ENCODE measurements at places on chromosomes 2 and 18. TPM values are rescaled to one million over a fixed set of nuclear protein-coding genes. Genes with fewer than 3 reads are reported as not detected.
A peak's percentile ranks its signal among the peaks of the same experiment; 100 is the strongest.

Gene RNU2-63P
- total RNA-seq, result not detected

DNA sequence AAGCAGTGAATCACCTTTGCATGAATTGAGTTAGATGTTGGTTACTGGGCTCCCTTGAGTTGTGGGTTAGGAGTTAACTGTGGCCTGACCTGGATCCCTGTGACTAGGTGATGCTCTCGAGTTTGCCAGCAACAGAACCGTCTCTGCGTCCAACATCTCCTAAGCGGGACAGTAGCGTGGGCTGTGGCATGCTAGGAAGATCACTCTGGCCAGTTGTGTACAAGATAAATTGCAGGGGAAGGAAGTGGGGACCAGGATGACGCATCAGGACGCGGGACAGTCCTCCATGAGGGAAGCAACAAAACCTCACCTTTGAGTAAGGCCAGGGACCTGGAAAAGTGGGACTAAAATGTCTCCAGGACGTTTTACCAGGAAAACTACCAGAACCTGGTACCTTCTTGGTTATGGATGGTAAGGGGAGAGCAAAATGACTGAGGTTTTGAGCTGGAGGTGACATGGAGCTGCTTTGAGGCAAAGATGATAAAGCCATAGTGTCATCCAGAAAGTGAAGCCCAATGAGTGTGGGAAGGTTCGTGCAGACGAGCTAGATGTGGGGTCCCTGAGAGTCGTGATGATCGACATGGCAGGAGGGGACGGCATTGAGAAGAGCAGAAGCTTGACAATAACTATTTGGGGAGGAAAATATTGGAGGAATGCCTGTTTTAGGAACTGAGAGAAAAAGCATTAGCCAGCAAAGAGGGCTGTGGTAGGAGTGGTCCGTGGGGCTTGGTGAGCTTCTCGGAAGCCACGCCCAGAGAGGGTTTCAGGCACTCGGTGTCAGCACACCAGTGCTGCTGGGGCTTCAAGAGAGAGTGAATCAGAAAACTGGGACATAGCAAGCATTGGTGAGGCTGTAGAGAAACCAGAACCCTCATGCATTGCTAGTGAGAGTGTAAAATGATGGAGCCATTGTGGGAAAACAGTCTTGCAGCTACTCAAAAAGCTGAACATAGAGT lies 95.1 kb downstream of the SMAD7 start:
- no peaks in the 10 kb centered on the region for H3K36me3 ChIP-seq
- no peaks in the 10 kb centered on the region for H3K27me3 ChIP-seq
- DNase-seq, result no peak
- no peak overlapping the region for H3K27ac ChIP-seq
- H3K4me1 ChIP-seq, result no peaks in the 10 kb centered on the region
- no peak overlapping the region for H3K4me3 ChIP-seq

GRCh38 chr2:173983391-173983871 lies 18.3 kb upstream of the SP3 start:
- no peaks in the 10 kb centered on the region for H3K27me3 ChIP-seq
- peak overlapping the region; percentile 3 for H3K4me3 ChIP-seq
- H3K4me1 ChIP-seq, result peaks cover 32% of the 10 kb centered on the region
- no peak for DNase-seq

Gene OSR1
- 34.1 TPM for total RNA-seq

DNA sequence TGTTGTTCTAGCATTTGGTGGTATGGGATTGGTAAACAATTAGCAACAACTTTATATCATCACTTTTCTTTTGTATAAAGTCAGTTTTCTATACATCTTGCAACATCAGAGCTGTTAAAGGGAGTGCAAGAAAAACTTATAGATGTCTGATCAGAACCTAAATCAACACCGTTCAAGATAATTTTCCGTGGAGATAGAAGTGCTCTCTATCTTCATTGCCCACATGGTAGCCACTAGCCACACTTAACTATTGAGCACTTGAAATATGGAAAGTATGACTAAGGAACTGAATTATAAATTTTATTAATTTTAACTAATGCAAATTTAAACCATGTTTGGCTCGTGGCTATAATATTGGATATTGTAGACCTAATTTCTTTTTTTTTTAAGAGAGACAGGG lies 5.2 kb downstream of the TTC27 start:
- peaks cover 7% of the 10 kb centered on the region for H3K4me1 ChIP-seq
- no peaks in the 10 kb centered on the region for H3K36me3 ChIP-seq
- DNase-seq, result no peak
- no peak overlapping the region for H3K4me3 ChIP-seq

DNA sequence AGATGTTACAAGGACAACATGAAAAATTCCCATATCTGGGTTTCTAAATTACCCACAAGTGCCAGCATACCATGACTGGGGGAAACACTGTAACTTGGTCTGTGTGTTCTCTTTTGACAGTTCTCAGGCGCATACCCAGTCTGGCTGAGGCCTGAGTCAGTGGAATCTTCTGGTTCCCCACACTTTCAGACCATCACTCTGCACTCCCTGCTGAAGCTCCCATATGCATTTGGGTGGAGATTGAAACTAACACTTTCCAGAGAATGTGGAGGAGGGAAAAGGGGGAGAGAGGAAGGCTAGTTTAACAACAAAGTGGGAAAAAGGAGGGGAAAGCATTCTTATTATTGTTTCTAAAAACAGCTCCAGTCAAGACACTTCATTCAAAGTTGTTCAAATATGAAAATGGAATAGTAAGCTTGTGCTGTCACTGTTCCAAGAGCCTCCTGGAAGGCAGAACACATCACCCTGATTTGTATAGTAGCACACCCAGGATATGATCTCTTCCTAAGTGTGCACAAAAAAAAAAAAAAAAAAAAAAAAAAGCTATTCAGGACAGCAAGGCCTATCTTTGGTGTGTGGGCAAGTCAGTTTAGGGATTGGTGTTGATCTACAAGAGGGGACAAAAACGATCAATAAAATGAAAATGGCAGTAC lies 48.1 kb upstream of the CTIF start:
- H3K27ac ChIP-seq, result no peak overlapping the region
- no peaks in the 10 kb centered on the region for H3K4me1 ChIP-seq
- DNase-seq, result no peak
- no peaks in the 10 kb centered on the region for H3K36me3 ChIP-seq
- no peak overlapping the region for H3K4me3 ChIP-seq

DNA sequence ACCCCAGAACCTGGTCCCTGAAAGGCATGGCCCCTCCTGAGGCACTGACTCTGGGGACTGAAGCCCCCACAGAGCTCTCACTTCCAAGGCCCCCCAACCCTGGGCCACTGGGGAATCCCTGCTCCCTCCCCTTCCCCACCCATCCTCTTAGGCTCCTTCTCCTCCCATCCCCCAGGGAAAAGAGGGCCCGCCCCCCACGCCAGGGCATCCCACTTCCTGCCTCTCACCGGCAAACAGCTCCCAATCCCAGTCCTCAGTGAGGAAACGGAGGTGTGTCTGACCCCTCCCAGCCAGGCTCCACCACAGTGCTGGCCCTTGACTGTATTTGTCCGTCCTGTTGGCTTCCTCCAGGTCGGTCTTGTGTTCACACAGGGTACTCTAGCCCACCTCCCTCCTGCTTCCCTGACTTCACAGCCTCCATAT lies 35.0 kb upstream of the PTMA start:
- no peak overlapping the region for H3K4me3 ChIP-seq
- no peaks in the 10 kb centered on the region for H3K36me3 ChIP-seq
- H3K27ac ChIP-seq, result peak overlapping the region; percentile 83
- H3K4me1 ChIP-seq, result peaks cover 10% of the 10 kb centered on the region
- DNase-seq, result no peak

DNA sequence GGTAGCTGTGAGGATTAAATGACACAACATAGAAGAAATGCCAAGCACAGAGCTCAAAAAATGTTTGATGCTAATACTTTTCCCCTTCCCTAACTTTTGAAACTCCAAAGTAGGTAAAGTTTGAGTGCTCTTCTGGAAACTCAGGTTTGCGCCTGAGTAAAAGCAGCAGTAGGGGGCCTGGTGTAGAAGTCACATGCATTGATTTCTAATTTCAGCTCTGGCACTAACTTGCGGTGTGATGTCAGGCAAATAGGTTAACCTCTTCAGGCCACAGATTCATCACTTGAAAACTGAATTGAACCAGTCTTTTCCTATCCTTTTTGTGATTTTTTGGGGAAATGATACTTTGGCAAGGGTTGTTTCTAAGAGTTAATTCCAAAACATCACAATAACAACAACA lies 27.2 kb downstream of the LHCGR start:
- H3K27ac ChIP-seq, result no peak overlapping the region

DNA sequence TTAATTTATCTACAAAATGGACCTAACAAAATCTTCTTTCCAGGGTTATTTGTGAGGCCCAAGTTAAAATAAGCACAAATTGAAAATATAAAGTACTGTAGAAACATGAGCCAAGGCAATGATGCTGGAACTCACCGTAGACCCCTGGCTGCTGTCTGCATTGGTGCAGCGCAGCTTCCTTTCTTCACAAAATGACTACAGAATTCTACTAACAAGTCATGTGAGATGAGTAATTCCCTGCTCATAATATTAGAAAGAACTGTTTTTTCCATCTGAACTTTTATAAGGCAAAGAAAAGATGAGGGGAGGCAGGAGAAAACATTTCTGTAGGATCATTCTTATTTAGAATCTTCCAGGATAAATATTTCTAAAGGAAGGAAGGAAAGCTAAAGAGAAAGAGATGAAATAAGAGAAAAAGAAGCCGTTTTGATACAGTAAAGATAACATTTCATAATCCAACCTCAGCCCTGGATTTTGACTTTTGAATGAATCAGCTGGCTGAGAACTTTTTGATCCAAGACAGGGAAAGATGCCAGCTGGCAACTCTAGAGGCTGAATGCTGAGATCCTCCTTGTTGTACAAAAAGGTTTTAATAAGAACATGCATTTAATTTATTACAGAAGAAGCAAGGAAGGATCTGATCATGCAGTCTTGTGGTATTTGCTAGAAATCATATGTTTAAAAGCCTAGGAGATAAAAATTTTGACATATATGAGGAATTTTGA lies 183.9 kb upstream of the KLHL14 start:
- no peak overlapping the region for H3K27ac ChIP-seq
- H3K4me1 ChIP-seq, result no peaks in the 10 kb centered on the region
- H3K4me3 ChIP-seq, result no peak overlapping the region
- no peaks in the 10 kb centered on the region for H3K36me3 ChIP-seq
- H3K27me3 ChIP-seq, result no peaks in the 10 kb centered on the region
- DNase-seq, result no peak

DNA sequence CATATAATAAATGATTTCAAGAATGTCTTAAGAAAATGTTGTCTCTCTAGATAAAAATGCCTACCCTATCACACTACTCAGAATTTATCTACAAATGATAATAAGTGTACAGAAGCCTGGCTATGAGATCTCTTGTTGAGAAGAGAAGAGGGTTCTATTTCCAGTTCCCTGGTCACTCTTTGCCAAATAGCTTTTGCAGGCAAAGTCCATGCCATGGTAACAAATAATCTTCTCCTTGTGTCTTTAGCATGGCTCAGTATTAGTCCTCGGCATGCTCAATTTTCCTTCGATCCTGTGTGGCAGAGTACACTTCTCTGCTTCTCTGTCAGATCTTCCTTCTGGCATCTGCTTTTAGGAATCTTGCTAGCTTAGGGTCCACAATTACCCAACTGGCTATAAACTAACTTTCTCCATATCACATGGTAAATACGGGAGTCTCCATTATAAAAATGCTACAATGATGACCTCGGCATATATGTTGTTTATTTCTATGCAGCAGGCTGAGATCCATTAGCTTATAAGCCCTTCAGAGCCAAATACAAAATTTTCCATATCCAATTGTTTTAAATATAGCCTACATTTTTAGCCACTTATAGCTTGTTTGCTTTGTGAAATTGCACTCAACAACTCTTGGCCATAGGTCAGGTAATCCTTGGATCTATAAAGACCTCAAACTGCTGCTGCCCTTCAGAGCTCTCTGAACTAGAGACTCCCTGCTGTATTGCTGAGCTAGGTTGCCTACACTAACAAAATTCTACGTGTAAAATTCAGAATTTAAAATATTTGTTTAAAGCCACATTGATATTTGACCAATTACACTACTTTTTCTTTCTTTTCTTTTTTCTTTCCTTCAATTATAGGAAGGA lies 157.5 kb downstream of the FSIP2 start:
- H3K4me1 ChIP-seq, result no peaks in the 10 kb centered on the region
- DNase-seq, result no peak
- no peaks in the 10 kb centered on the region for H3K27me3 ChIP-seq
- H3K36me3 ChIP-seq, result no peaks in the 10 kb centered on the region

- no peaks in the 10 kb centered on the region for H3K27me3 ChIP-seq
- H3K27ac ChIP-seq, result peak overlapping the region; percentile 55
- H3K4me1 ChIP-seq, result peaks cover 13% of the 10 kb centered on the region
- no peaks in the 10 kb centered on the region for H3K36me3 ChIP-seq
- no peak overlapping the region for H3K4me3 ChIP-seq
- no peak for DNase-seq
Observed at GRCh38 chr2:47088371-47089082, 66.6 kb downstream of the STPG4 start.

GRCh38 chr2:171553858-171554257 lies 31.6 kb downstream of the CYBRD1 start:
- no peak for DNase-seq
- H3K4me3 ChIP-seq, result no peak overlapping the region
- no peak overlapping the region for H3K27ac ChIP-seq
- no peaks in the 10 kb centered on the region for H3K4me1 ChIP-seq
- no peaks in the 10 kb centered on the region for H3K27me3 ChIP-seq

DNA sequence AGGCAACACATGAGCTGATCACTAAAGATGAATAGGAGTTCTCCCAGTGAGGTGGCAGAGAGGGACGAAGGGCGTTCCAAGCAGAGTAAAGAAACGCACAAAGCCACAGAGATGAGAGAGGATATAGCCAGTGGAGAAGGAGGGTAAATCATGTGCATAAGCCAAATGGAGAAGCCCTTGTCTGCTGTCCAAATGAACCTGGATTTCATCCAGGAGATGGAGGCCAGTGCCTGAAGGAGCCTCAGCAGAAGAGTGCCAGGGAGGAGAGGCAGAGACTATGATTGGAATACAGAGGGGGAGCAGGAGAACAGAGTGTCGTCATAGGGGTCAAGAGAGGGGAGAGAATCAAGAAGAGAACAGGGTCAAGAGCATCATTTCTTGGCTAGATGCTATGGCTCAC lies 48.9 kb upstream of the STPG4 start:
- no peak overlapping the region for H3K27ac ChIP-seq
- DNase-seq, result no peak
- no peak overlapping the region for H3K4me3 ChIP-seq
- no peaks in the 10 kb centered on the region for H3K36me3 ChIP-seq
- no peaks in the 10 kb centered on the region for H3K4me1 ChIP-seq

DNA sequence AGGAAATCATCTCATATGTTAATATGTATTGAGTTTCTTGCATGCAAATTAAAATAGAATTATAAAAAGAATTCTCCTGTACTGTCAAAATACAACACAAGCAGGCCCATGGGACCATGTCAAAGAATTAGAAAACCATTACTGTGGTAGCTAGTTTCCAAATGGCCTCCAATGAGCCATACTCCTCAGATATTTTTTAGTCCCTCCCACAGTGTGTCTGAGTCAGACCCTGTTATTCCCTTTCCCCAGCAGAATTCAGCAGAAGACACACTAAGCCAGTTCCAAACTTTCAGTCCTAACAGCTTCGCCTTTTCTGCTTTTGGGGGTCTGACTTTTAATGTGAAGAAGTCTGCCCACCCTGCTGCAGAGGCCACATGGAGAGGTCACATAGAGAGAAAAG lies 86.7 kb downstream of the FIGN start:
- H3K4me3 ChIP-seq, result no peak overlapping the region
- no peak for DNase-seq
- no peaks in the 10 kb centered on the region for H3K27me3 ChIP-seq
- H3K27ac ChIP-seq, result no peak overlapping the region
- no peaks in the 10 kb centered on the region for H3K4me1 ChIP-seq
- H3K36me3 ChIP-seq, result no peaks in the 10 kb centered on the region

- peaks cover 11% of the 10 kb centered on the region for H3K4me1 ChIP-seq
- no peak overlapping the region for H3K4me3 ChIP-seq
Observed at GRCh38 chr18:48590678-48591077, 51.8 kb downstream of the CTIF start.

Gene POTEJ
- not detected for total RNA-seq
